ENCODE measurements at places on chromosomes 2 and 18.
A peak's percentile ranks its signal among the peaks of the same experiment; 100 is the strongest.

GRCh38 chr18:43662657-43663056 is 385.4 kb upstream of the SYT4 start:
- DNase-seq, result no peak
- H3K27me3 ChIP-seq, result no peaks in the 10 kb centered on the region
- H3K27ac ChIP-seq, result no peak overlapping the region
- no peaks in the 10 kb centered on the region for H3K4me1 ChIP-seq
- H3K4me3 ChIP-seq, result no peak overlapping the region
- no peaks in the 10 kb centered on the region for H3K36me3 ChIP-seq

GRCh38 chr18:58051765-58052460 is 7.9 kb downstream of the NEDD4L start:
- no peak for DNase-seq
- peak overlapping the region; percentile 45 for H3K27ac ChIP-seq
- no peaks in the 10 kb centered on the region for H3K27me3 ChIP-seq
- no peak overlapping the region for H3K4me3 ChIP-seq
- H3K36me3 ChIP-seq, result no peaks in the 10 kb centered on the region

GRCh38 chr2:159553727-159554126 is 62.6 kb downstream of the BAZ2B start:
- DNase-seq, result no peak
- no peaks in the 10 kb centered on the region for H3K36me3 ChIP-seq
- no peak overlapping the region for H3K4me3 ChIP-seq
- H3K4me1 ChIP-seq, result no peaks in the 10 kb centered on the region
- H3K27ac ChIP-seq, result no peak overlapping the region

DNA sequence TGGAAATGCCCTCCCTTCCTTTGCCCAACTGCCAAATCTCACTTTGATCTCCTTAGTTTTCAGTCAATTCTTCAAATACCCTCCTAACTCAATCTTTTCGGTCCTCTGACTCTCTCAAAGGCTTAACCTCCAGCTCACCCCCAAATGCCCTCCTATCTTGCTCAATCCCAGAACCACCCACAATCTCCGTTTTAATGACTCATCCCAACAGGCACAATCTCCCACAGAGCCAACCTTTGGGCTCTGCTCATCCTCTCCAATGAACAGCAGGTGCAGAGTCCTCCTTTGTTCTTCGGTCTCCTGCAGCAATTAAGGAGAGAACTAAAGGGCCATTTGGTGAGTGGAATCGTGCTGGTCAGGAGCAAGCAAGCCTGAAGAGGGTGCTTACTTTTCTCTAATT is 366.1 kb upstream of the CRIM1 start:
- H3K4me1 ChIP-seq, result no peaks in the 10 kb centered on the region
- no peaks in the 10 kb centered on the region for H3K36me3 ChIP-seq
- no peak overlapping the region for H3K27ac ChIP-seq
- H3K27me3 ChIP-seq, result no peaks in the 10 kb centered on the region
- no peak for DNase-seq
- no peak overlapping the region for H3K4me3 ChIP-seq
